ENCODE measurements at places on chromosomes 4 and X.

DNA sequence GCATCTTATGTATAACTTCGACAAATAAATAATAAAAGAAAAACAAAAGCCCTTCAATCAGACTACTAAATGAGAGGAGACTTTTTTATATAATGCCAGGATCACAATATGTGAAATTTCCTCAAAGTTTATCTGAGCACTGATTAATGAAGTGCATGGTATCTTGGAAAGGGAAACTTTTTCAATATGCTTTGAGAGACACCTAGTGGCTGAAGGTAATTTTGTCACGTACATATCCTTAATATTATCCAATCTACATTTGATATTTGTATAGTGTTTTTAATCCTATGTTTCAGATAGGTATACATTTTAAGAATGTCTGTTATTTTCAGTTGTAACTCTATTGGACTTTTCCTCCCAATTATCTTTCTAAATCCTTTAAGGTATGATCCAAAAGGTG is 146.8 kb downstream of the KLHL4 start:
- DNase-seq, result peak; percentile 35

GRCh38 chrX:109441266-109441665 is 40.6 kb downstream of the GUCY2F start:
- no peak for DNase-seq

GRCh38 chr4:111666826-111667360 is 478.4 kb upstream of the FAM241A start:
- DNase-seq, result peak; percentile 29

- peak; percentile 35 for DNase-seq
Measured at GRCh38 chr4:140755774-140756318, 339 bp downstream of the TBC1D9 start.

DNA sequence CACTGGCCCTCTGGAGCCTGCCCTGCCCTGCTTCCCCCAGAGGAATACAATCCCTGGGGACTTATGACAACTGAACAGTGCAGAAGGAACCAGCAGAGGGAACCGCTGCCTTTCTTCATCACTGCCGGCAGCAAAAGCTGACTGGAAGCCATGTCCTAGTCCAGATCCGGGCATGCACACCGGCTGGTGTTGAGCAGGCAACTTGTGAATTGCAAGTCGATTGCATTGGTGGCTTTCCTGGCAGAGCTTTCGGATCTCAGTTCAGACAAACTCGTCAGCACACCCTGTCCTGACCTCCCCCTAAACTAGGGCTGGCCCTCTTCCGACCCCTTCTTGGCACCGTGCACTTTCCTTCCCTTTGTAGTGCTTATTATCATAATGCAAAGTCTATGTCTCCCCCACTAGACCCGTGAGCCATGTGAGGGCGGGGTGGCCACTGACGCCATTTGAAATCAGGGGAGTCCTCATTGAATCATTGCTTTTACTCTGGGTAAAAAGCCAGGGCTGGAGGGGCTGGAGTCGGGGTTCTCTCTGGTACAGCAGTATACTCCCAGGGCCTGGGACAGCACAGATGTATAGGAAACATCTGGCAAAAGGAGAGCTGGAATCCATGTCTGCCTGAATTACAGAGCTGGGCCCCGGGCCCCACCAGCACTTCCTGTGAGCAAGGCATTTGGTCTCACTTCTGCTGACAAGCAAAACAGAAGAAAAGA is 1.8 kb downstream of the ARHGAP4 start:
- DNase-seq, result peak; percentile 20

GRCh38 chr4:52106660-52107059 is 55.6 kb downstream of the SPATA18 start:
- no peak for DNase-seq

DNA sequence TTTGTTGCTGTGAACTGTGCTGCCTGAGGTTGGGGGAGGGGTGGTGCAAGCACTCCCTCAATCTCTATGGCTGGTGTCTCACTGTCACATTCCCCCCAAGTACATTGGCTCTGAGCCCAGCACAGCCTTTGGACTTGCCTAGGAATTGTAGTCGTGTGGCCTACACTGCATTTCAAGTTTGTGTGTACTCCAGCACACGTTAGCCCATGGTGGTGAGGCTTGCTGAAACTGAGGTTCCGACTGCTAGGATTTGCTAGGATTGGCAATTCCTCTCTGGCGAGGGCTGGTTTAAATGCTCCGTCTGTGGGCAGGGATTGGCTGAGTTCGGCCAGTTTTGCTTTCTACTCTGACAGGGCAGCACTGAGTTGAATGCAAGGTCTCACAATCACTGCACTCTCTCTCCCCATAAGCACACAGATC is 121.7 kb upstream of the CXXC4 start:
- DNase-seq, result no peak

- no peak for DNase-seq
Measured at GRCh38 chr4:152935631-152936445, at the start of gene FHDC1. TSS of gene FHDC1 (plus strand) at chr4:152936323. CDS start at chr4:152943058, 6,735 bp downstream.

DNA sequence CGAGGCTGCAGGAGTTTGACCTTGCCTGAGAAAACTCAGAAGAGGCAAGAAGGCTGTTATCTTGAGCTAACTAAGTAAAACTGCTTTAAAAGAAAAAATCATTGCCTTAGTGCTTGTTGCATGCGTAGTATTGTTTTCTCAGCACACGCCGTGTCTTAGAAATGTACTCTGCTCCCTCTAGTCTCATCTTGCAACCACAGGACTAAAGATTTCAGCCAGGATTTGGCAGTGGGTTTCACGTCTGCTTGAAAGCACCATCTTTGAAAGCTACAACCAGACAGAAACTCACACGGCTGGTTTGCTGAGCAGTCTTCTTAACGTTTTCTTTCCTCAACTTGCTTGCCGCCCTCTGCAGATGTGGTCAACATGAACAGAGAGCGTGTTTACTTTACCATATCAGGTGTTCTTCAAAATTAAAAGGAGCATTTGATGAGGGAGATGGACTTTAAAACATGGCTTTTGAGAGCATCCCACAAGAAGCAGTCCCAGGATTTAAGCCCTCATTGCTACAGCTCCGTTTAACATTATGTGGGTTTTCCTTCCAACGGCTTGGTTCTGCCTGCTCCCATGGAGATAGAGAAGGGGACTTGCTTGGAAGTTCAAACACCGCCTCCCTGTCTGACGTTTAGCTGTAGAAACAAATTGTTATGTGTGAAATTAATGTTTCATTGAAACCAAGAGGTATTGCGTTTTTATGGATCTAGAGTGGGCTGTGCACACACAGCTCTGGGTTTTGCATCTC is 3.4 kb downstream of the SORCS2 start:
- DNase-seq, result peak; percentile 13

GRCh38 chrX:115970718-115971117 is 199.8 kb upstream of the AGTR2 start:
- no peak for DNase-seq

GRCh38 chrX:47366041-47366722 is 4.2 kb upstream of the ZNF157 start:
- peak; percentile 74 for DNase-seq

- no peak for DNase-seq
Measured at GRCh38 chrX:103092942-103093341, at the start of gene NXF3. TSS of gene NXF3 (minus strand) at chrX:103093143. CDS start at chrX:103093023, 120 bp downstream.

GRCh38 chr4:104756837-104757236 is 262.1 kb upstream of the CXXC4 start:
- DNase-seq, result no peak

GRCh38 chr4:168618577-168619265 is 121.9 kb downstream of the PALLD start:
- DNase-seq, result no peak

GRCh38 chr4:137861682-137862081 is 329.4 kb upstream of the PCDH18 start:
- peak; percentile 13 for DNase-seq

GRCh38 chr4:26613237-26613636 is 29.4 kb downstream of the TBC1D19 start:
- DNase-seq, result peak; percentile 42

DNA sequence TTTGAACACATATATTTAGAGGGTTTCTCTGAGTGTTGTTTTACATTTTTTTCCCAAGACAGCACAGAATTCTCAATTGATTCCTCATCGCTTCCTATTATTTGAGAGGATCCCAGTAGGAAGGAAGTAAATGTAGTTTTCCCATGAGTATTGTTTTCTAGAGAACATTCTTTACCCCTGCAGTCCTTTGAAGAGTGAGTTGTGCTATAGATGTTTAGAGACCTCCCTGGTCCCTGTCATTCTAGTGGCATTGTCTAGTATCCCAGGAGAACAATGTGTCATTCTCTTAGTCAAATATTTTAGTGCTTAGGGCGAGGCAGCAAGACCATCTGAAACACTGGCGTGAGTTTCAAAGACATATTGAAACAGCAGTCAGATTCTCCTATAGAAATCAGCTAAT is 32.5 kb downstream of the SORBS2 start:
- no peak for DNase-seq

GRCh38 chr4:154574311-154574710 is 11.5 kb downstream of the FGB start:
- DNase-seq, result no peak

DNA sequence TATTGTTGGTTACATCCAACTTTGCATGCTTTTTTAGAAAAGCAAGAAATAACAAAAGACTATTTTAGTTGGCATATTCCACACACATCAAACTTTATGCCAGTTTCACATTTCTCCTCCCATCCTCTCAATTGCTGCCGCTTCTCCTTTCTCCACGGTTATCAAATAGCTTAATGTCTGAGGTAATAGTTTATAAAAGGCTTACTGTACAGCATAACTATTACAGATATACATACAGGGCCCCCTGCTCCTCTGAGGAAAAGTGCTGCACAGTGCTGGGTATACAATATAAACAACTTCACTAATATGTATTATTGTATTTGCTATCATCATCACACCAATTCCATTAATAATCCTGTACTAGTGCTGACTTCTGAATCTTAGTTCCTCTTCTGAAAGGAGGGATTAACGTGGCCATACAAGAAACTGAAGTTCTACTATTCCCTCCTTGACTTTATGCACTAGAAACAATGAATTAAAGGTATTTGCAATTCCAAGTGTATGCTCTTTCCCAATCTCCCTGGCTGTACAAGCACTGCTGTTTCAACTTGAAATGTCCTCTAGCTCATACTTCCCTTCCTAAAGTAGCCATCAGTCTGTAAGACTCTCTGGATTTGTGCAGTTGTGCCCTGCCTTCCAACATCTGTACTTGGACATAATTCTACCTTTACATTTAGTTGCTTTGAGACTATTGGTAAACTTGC is 2.5 kb downstream of the CCNI start:
- peak; percentile 60 for DNase-seq

DNA sequence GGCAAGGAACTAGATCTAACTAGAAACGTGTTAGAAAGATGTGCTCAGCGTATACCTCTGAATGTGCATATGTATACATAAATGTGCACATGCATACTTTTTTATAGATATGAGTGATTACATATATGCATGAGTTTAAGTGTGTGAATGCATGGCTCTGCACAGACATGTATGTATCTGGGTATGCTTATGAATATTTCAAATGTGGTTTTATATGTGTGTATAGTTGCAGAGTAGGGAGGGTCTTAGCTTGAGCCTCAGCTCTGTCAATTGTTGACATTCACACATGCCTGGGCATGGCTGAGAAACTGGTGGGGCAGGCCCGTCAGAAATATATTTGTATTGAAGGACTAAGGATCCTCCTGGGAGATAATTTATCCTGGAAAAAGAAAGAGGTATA is 31.1 kb downstream of the RAP2C start:
- DNase-seq, result no peak

DNA sequence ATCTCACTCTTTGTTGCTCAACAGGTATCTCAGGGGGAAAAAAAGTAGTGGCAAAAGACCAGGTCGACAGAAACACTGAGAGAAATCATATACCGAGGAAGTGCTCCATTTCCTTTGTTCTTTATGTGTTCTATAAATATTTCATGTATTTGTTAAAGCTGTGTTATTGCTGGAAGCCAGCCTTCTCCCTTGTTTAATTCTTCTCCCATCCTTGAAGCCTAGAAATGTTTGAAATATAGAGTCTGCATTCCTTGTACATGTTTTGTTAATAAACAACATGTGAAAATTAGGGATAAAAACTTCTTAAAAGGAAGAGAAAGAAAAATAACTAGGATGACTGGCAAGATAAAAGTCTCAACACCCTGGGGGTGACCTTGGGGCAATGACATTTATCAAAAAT is 186.2 kb downstream of the ANKRD50 start:
- DNase-seq, result no peak

DNA sequence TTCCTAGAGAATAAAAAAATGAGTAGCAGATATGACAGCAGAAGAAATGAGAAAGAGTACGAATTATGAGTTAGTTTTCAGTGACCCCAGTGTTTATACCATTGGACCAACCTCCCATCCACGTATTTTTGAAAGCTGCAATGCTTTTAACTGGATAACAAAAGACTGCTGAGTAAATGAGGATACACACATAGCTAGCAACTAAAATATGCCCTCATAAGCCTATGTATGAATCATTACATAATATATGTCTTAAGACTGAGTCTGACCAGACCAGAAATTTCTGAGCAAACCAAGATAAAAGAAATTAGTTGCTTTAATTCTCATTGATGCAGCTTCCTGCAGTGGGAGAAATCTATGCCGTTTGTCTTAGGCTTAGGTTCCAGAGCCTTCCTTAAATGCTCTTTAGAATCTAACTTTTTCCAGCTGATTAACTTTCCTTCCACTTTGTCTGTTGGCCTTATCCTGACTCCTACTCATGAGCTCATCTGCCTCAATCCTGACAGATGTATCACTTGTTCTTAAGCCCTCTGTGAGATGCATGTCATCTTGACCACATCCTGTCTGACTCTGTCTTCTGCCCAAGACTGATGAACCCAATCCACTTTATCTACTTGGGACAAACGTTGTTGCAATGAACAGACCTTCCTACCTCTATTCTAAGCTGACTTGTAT is 301.4 kb upstream of the AADAT start:
- peak; percentile 100 for DNase-seq

DNA sequence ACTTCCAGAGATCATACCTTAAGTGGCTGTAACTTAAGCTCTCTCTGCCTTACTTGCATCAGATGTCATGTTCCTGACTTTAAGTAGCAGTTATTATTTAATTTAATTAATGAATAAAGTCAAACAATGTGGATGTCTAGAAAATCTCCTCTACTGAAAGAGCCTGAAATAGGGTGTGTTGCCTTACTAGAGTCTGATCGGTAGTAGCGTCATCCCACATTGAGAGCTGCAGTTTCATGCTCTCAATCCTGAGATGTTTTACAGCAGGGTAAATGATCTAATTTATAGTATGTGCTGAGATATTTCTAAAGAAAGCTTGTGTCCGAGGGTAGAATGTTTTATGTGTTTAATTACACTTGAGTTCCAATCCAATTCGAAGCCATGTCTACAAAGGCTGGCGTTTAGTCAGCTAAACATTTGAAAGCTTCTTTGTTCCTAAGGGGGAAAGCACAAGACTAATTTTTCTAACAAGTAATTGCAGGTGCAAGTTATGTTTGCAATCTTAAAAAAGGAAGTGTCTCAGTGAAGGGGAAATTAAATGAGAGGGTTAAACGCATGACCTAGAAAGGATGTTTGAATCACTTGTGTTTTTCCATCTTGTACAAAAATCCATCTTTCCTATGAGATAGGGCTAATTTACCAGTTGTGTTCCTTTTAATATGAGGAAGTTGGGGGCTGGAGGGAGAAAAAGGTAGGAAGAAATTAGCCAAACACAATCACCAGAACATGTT is 391.0 kb upstream of the MAGEB2 start:
- no peak for DNase-seq
